ENCODE measurements at places on chromosomes 7 and 10.
A peak's percentile ranks its signal among the peaks of the same experiment; 100 is the strongest.

- DNase-seq: no peak
These were observed 56.6 kb downstream of the GSDME start for GRCh38 chr7:24700521-24701260.

GRCh38 chr10:90399782-90400181 lies 458.1 kb downstream of the HTR7 start:
- DNase-seq: no peak

- no peak for DNase-seq
These were observed 573.4 kb downstream of the ETV1 start for GRCh38 chr7:13416071-13416470.

DNA sequence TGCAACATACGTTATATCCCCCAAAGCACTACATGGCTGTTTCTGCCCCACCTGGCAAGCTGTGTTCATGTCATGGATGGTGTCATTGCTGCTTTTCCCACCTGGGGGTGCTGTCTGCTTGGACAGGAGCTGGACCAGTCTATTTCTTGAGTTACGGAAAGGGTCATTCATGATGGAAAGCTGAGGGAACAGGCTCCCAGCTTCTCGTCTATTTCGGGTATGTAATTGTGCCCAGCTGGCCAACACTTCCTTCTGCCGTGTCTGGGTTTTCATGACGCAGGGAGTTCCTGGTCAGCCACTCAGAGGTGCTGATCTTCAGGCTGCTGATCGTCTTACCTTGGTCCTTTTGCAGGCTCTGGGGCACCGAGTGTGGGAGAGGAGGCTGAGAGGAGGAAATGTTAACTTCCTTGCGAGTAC lies 8.6 kb downstream of the BTBD16 start:
- DNase-seq: no peak

GRCh38 chr7:27602766-27603165 lies 59.9 kb downstream of the HIBADH start:
- DNase-seq: no peak

DNA sequence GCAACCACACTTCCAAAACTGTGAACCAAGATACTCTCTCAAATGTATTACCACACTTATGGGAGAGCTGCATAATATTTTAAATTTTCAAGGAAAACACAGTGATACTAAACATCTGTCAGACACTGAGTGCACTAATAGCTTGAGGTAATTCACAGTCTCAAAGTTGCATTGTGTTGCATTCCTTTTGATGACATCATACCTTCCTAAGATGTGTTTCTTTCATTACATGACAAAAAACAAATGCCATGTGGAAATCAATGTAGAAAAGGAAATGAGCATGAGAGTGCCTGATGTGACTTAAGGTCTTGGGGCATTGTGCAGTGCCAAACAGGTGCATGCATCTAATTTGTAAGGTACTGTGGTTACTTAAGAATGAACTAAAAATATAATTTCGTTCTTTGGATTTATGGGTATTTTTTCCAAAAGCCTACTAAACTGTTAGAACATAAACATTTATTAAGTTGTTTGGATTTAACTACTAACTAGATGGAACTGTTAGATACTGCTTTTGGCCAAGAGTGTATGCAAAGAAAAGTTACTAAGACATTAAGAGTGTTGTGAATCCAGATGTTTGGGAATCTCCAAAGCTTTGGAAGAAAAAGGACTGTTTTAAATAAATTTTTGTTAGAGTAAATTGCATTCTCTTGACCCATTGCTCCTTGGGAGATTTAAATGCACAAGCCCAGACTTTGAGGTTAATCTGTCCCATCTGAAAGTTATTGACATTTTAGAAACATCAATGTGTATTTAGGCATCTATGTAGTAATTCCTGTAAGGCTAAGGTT lies 496.2 kb upstream of the SEMA3D start:
- no peak for DNase-seq

- DNase-seq: no peak
These were observed 6.4 kb upstream of the HKDC1 start for GRCh38 chr10:69213591-69214311.

GRCh38 chr10:49610458-49611165 lies 502 bp downstream of the SLC18A3 start:
- no peak for DNase-seq

DNA sequence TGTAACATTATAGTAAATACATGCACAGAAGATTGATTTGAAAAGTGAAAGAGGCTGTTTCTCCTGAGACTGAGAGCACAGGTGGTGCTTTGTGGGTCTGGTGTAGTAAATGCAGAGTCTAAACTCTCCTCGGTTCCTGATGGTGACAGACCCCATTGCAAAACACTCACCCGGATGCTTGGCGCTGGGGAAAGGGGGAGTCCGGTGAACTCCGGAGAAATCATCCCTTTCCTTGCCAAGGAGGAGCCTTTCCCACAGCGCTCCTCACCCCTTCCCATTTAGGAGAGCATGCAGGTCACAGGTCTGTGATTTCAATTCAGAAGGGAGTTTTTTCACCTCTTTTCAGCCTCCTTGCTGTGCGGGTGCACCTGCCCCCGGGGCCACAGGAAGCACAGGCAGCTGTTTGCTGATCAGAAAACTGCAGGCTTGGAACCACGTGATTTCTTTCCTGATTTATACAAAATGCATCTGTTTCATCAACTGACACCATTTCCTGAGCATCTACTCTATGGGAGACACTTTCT lies 75.6 kb upstream of the LYZL2 start:
- peak; percentile 36 for DNase-seq

DNA sequence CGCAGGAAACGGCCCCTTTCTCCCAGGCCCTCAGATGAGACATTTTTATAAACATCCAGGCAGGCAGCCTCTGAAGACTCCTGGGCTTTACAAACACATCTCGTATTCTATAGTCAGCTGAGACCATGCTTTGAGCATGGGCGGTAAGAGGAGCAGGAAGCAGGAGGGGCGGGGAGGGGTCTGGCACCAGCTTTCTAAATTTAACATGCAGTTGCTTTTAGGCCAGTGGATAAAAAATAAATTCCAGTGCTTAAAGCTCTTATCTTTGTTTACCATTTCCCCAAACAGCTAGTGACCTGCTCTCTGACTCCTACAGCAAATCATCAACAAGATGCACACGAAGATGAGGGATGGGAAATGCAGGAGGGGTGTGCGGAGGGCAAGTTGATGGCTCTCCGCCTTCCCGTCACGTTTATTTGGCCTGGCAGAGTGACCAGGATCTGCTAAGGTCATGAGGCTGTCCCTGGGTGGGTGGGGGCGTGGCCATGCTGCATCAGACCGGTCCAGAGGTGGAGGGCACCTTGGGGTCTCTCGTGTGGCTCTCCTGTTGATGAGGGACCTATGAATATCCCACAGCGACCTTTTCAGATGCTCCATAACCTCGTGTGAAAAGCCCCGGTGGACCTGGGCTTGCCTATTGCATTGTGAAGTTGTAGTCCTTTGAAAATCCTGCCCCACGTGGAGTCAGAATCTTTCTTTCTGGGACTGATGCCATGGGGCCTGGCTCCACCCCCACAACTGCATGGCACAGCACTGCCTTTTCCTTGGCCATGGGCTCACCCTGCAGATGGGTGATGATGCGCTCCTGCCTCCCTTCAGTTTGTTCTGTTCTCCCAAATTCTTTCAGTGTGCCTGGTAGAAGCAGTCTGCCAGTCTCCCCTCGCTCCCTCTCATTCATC lies 67.5 kb downstream of the PARP12 start:
- DNase-seq: no peak

DNA sequence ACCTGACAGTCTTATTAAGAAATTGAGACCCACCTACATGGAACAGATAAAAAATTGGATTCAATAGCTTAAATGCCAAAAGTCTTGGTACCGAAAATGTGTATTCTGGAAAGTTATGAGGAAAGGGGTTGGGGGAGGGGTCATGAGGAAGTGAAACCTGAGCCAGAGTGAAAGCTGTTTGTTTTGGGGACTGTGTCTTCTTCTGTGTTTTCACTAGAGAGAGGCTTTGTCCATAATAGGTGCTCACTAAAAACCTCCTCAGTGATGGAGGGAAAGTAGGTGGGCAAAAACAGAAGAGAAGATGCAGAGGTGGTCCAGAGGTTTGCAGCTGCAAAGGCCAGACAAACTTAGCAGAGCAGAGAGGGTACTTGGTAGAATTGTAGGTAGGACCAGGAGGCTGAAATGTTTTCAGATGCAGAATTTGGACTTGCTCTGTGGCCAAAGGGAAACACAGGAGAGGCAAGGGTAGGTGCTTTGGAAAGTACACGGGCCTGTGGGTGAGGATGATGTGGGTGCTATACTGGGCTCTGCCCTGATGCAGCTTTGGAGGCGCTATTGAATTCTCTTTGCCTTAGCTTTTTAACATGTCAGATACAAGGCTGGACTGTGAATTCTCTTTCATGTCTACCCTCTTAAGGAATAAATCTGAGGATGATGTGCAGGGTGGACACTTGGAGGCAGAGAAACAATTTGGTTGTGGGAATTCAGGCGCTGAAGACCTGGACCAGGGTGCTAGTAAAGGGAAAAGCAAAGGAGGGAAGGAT lies 254.6 kb downstream of the PTEN start:
- DNase-seq: no peak

GRCh38 chr7:86598311-86598710 lies 45.4 kb upstream of the GRM3 start:
- DNase-seq: no peak

DNA sequence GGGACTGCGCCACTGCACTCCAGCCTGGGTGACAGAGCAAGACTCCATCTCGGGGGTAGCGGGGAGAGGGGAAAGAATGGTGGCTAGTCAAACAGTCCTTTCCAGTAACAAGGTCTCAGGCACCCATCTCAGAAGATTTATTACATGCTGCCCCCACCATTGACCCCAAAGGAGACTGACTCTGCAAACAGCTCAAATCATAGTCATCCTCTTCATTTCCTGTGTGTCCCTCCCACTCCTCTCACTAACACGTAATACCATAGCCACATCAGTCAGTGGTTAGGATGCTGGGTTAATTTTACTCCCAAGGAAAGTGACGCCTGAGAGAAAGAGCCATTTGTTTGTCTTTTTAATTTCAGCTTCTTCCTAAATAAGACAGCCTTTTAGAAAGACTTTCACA lies 56.6 kb upstream of the BET1 start:
- DNase-seq: no peak

- DNase-seq: peak; percentile 27
These were observed 53.4 kb downstream of the TMEM209 start for GRCh38 chr7:130151591-130152492.

DNA sequence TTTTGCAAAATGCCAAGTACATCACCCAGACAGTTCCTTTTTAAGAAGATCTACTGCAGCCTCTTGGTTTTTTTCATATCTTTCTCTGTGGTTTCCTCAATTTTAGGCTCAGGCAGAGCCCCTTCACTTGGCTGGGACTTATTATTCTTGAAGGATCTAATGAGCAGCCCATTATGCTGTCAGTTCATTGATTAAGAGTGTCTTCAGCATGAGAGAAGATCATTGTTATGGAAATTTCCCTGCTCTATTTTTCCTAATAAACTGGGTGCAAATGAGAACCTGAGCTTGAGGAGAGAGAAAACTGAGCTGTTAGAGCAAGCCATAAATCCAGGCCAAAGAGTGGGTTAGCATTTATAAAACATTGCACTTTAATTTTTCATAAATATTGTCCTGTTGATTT lies 146.5 kb downstream of the SEC23IP start:
- no peak for DNase-seq

DNA sequence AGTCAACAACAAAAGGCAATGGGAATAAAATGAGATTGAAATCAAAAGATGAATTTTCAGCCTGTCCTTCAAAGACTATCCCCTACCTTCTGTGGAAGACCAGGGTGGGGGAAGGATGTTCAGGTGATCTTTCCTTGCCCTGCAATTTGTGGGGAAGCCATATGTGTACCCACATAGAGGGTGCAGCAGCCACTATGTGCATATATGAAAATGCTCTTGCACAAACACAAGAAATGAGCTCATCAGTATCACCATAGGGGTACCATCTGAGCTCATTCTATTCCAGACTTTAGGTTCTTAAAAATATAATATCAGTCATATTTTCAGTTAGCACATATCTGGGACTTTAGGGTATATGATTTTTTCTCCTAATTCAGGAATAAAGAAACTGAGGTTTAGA lies 17.7 kb downstream of the GIMAP5 start:
- no peak for DNase-seq

DNA sequence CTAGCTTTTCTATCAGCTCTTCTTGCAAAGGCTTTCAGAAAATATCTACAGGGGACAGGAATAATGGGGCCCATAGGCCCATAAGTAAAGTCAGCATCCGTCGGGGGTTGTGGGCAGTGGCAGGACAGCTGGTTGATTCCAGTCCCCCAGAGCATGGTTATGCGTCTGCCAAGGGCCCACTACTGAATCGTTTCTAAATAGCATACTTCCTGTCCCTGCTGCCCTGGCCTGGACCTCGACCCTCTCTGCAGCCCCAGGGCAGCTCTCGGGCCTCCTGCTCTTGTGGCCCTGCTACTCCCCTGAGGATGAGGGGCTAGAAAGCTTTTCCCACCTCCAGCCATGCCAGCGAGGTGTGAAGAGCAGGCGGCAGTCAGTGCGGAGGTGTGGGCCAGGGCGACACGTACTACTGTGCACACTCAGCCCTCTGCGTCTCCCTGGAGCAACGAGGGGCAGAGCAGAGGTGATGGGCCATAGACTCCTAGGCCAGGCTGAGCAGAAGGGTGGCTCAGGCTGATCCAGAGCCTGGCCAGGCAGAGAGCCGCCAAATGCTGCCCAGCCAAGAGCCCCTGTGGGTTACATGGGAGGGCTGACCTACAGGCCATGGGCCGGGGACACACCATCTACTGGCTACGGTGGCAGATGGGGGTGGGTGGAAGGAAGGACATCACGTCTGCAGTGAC lies 4.7 kb upstream of the OPN4 start:
- DNase-seq: no peak

- no peak for DNase-seq
These were observed 212.1 kb downstream of the MLLT10 start for GRCh38 chr10:21746118-21746517.

DNA sequence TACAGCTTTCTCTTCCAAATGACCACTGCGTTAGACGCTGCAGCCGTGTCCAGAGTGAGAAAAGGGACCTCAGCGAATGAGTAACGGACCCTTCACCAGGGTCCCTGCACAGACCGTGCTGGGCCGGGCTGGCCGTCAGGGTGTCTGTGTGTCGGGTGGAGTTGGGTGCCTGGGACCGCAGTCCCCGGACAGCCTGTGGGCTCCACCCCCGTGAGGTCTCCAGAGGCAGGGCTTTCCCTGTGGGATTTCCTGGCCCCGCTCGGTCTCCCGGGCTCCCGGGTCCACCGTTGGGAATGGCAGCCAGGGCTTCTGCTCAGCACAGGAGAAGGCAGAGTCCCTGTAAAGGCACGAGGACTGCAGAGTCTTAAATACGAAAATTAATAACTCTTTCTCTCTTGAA lies 509.7 kb downstream of the TCERG1L start:
- no peak for DNase-seq

- DNase-seq: no peak
These were observed 450.3 kb downstream of the GRID1 start for GRCh38 chr10:85916286-85916685.

DNA sequence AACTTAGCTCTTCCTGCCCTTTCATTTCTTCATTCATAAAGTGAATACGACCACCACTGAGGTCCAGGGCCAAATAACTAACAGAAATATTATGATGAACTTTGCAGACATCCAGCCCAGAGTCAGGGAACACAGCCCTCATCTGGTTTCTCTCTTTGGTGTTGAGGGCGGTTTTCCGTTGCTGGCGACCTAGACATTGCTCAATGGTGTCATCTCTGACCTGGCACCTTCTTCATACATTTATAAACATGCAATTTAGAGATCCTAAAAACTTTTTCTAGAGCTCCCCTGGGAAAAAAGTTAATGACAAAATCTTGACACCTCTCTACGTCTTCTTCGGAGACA lies 324 bp upstream of the TET1 start:
- DNase-seq: peak; percentile 8

- no peak for DNase-seq
These were observed 561 bp downstream of the SHTN1 start for GRCh38 chr10:117004227-117005025.

- no peak for DNase-seq
These were observed 136.7 kb downstream of the CELF2 start for GRCh38 chr10:11154333-11154732.

GRCh38 chr10:72049969-72050781 lies 38.2 kb downstream of the SPOCK2 start:
- DNase-seq: no peak
